Natural killer cell treated with Interleukin-12 subunit alpha and Interleukin-12 subunit beta and Interleukin-15 and Interleukin-18, amount 100 ng/mL, for 72 hours (primary cell): ENCODE measurements at places on chromosomes 4 and X. TPM values are rescaled to one million over a fixed set of nuclear protein-coding genes. Genes with fewer than 3 reads are reported as not detected.

DNA sequence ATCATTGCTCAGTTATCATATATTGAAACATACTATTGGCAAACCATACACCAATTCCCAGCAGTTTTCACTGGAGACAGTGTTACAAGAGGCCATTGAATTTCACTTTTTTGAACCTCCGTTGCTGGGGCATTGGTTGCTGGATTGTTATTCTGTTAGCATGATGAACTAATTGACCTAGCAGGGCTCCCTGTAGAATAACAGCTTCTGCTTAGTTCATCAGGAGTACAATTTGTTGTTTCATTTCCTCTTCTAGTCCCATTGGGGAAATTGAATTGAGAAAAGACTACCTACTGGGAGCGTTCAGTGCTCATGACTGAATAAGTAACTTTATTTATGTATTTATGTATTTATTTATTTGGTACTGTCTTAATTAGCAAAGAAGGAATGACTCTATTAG, 151.6 kb downstream of the SLIT2 start:
- no peaks in the 10 kb centered on the region for H3K36me3 ChIP-seq
- no peak overlapping the region for H3K4me3 ChIP-seq
- DNase-seq: no peak

GRCh38 chrX:115949900-115950822, 220.4 kb upstream of the AGTR2 start:
- no peak for DNase-seq
- no peaks in the 10 kb centered on the region for H3K4me1 ChIP-seq
- H3K4me3 ChIP-seq: no peak overlapping the region
- H3K27ac ChIP-seq: no peak overlapping the region
- no peaks in the 10 kb centered on the region for H3K36me3 ChIP-seq
- H3K27me3 ChIP-seq: no peaks in the 10 kb centered on the region

DNA sequence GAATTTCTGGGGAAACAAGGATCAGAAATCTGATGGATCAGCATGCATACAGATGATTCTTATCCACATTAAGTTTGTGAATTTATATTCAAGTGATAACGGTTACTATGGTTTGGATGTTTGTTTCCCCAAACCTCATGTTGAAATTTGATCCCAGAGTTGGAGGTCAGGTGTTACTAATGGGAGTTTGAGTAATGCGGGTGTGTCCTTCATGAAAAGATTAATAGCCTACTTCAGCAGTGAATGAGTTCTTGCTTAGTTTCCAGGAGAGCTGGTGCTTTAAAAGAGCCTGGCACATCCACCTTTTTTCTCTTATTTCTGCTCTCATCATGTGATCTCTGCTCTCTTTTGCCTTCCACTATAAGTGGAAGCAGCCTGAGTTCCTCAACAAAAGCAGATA, 712.4 kb downstream of the IL1RAPL1 start:
- DNase-seq: no peak
- H3K27ac ChIP-seq: no peak overlapping the region
- H3K4me3 ChIP-seq: no peak overlapping the region
- H3K27me3 ChIP-seq: no peaks in the 10 kb centered on the region

- H3K4me3 ChIP-seq: no peak overlapping the region
- no peaks in the 10 kb centered on the region for H3K36me3 ChIP-seq
- no peaks in the 10 kb centered on the region for H3K4me1 ChIP-seq
- no peaks in the 10 kb centered on the region for H3K27me3 ChIP-seq
- no peak for DNase-seq
These were observed 198.4 kb upstream of the SFRP2 start for GRCh38 chr4:153987291-153987690.

DNA sequence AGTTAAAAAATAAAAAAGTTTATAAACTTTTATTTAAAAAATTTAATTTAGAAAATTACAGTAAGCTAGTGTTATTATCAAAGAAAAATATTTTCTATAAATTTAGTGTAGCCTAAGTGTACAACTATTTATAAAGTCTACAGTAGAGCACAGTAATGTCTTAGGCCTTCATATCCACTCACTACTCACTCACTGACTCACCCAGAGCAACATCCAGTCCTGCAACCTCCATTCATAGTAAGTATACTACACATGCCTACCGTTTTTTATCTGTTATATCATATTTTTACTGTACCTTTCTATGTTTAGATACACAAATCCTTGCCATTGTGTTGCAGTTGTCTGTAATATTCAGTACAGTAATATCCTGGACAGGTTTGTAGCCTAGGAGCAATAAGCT, 129.0 kb upstream of the FAM47B start:
- H3K27me3 ChIP-seq: peaks cover 2% of the 10 kb centered on the region
- no peak overlapping the region for H3K4me3 ChIP-seq
- H3K4me1 ChIP-seq: no peaks in the 10 kb centered on the region
- no peak overlapping the region for H3K27ac ChIP-seq

DNA sequence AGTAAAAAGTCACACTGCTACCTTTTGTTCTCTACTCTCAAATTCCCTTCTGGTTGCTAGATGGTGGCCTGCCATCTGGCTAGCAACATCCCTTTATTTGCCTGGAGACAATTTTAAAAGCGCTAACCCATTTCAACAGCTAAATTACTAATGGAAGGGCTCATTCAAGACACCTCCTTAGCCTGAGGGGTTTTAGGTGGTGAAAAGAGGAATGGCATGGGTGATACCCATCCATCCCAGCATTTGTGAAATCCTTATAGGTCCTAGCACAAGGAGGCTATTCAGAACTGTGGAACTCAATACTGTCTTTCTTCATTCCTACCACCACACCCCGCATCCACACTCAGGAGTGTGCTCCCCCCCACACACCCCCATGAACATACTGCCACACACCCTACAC, 33.5 kb downstream of the ARHGEF9 start:
- peaks cover 56% of the 10 kb centered on the region for H3K4me1 ChIP-seq
- H3K4me3 ChIP-seq: peak overlapping the region; percentile 34
- peak overlapping the region; percentile 66 for H3K27ac ChIP-seq
- DNase-seq: no peak
- H3K36me3 ChIP-seq: peaks cover 6% of the 10 kb centered on the region
- H3K27me3 ChIP-seq: peaks cover 10% of the 10 kb centered on the region

SUPT20HL2 gene
- total RNA-seq: not detected
